ENCODE measurements at places on chromosomes 16 and 17.

GRCh38 chr17:35793257-35793656 is 2.2 kb downstream of the MMP28 start:
- DNase-seq = no peak

DNA sequence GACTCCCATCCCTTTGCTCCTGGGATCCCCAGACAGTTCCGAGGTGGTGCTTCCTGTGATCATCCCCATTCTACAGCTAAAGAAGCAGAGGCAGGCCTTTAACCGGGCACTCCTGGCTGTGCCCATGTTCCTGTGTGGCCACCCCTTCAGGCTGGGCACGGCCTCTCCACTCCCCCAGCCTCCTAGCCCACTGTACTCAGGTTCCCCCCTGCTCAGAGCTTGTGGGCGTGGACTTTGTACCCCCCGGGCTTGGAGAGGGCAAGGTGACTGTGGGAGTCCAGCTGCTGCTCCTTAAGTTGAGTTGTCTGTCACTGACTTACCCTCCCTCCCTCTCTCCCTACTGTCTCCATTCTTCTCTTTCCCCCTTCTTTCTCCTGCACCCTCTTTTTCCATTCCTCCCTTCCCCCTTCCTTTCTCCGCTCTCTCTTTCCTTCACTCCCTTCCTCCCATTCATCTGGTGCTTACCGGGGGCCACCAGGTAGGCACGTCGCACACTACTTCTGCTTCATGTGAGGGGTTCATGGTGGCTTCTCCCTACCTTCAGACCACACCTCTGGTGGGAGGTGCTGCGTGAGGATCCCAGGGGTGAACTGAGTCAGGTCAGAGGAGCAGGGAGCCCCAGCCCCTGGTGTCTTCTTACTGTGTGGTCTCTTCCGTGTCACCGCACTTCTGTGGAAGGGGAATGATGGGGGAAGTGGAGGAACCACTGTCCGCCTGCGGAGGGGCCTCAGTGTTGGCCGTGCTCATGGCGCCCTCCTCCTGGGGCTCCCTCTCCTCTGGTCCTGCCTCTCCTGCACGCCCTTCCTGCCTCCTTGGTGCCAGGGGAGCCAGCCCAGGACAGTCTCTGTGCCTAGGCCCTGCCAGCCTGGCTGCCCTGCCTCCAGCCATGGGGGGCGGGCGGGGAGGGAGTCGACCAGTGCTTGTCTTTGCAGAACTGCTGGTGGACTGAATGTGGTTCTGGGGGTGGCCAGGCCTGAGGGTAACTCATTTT is 29.7 kb downstream of the CMIP start:
- DNase-seq = no peak

DNA sequence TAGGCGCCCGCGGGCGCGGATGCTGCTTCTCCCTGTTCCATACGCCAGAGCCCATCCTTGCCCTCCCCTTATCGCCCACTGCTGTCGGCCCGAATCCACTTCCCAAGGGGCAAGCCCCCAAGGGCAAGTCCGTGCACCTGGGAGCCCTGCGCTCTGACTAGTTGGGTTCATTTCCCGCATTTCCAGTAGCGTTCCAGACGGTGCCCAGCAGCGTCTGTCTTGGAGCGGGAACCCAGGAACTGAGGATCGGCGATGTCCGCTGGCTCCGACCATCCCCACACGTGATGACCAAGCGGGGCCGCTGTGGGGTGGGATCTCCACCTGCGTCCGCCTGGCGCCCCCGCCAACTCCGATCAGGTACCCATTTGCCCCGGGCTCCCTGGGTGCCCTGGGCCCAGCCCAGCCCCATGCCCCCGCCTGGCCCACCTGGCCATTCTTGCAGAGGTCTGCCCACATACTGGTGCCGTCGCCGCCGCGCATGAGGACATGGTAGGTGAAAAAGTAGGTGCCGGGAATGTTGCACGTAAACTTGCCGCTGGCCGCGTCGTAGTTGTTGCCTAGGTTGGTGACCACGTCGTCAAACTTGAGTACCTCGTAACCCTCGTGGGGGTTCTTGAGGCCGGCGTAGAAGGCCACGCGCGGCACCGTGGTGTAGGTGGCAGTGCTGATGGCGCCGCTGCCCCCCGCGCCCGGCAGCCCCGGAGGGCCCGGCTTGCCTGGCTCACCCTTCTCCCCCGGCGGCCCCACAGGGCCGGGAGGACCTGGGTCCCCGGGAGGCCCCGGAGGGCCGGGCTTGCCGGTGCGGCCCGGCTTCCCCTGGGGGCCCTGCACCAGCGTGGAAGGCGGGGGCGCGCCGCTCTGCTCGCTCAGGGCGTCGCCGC is 837 bp downstream of the C1QL1 start:
- DNase-seq = no peak

DNA sequence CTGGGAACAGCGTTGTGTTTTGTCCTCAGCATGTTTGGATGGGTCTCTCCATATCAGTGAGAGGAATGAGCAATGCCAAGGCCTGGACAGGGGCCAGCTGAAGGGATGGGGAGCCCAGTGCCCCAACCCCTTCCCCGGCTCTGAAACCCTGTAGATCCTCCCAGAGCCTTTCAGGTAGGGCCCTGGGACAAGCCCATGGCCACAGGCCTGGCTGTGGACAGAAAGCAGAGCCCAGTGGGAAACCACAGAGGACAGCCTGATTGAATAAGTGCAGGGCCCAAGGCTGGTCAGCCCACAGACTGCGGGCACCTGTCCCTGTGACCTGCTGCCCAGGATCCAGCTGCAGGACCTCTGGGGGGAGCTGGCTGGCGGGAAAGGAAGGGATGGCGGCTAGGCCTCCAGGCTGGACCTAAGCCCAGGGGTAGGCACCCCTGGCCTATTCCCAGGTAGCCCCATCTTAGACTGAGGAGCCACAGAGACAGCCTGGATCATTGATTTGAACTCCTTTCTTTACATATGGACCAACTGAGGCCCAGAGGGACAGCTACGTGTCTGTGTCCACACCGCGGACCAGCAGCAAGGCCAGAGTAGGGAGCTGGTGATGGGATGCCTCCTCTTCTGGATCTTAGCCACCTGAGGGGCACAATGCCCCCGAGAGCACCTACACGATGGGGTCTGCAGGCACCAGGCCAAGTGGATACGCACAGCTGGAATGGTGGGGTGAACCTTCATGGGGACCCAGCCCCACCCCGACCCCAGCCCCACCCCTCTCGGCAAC is 1.3 kb downstream of the CCDC102A start:
- no peak for DNase-seq

DNA sequence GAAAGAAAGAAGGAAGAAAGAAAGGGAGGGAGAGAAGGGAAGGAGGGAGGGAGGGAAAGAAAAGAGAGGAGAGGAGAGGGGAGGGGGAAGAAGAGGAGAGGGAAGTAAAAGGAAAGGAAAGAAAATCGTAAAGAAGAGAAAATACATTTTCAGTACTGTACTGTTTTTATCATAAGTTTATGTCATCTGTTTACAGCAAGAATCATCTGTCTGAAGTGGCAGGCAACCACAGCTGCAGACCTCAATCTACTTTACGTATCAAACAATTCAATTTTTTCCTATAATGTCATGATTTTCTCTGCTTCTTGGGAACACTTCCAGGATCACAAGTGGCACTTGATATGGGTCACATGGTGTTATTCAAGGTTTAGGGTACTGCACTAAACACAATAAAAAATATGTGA is 58.3 kb downstream of the USP32 start:
- DNase-seq = no peak

DNA sequence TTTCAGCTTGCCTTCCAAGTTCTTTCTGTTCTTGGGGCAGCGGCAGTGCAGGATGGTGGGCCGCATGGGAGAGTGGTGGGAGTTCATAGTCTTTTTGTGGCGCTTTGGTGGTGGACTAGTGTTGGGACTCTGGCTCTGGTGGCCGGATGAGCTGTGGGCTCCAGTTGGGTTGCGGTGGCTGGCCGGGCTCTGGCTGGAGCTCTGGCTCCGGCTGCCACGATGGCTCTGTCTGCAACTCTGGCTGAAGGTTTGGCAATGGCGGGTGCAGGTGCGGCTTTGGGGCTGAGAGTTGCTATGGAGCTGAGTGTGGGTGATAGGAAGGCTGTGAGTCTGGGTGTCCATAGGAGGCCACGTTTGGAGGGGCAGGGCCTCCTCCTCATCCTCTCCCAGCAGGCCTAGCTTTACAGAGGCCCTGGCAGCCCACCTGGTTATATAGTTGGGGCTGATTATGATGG is at the start of gene TNP2:
Gene TNP2 (minus strand): TSS at position 405 of the 455 bp plus-strand sequence. CDS start 63 bp downstream, at position 342.
- DNase-seq = no peak

DNA sequence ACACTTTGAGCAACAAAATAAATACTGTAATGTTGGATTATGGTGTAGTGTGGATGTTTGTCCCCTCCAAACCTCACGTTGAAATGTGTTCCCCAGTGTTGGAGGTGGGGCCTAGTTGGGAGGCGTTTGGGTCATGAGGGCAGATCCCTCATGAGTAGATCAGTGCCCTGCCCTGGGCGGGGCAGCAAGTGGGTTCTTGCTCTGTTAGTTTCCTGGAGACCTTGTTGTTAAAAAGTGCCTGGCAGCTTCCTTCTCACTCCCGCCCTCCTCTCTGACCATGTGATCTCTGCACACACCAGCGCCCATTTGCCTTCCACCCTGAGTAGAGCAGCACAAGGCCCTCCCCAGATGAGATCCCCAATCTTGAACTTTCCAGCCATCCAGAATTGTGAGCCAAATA is 67.7 kb downstream of the MPRIP start:
- no peak for DNase-seq

GRCh38 chr16:66923866-66924265 is 1.5 kb downstream of the RRAD start:
- DNase-seq = no peak

- no peak for DNase-seq
Observed at GRCh38 chr17:77720946-77721845, 237.3 kb upstream of the TNRC6C start.

DNA sequence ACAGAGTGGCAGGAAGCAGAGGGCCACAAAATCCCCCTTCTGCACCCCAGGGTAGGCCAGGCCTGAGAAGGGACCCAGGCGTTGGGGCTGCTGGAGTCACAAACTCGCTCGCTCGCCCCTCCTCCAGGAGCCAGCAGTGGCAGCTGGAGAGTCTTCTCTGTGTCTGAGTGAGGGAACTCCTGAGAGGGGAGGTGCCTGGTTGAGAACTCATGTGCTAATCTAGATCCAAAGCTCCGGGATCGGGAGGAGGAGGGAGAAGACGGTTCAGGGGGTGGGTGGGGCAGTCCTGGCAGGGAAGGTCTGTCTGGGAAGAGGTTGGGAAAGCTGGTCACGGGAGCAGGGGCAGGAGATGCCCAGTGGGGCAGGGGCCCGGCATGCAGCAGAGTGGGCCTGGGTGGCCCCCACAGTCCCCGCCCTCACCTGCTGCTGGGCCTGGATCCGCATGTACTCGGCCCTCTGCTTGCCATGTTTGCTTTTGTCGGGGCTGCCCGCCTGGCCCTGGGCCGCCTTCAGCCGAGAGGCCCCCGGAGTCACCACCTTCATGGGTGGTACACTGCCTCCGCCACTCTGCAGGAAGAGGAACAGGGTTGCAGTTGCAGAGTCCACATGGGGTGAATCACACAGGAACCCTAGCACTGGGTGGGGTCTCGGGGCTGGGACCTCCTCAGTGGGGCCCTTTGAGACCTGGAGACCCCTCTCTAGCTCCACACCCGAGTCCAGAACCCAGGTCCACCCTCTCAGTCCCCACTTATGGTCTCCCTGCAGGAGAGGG is 62.2 kb downstream of the SRCIN1 start:
- DNase-seq = no peak

- DNase-seq = no peak
Observed at GRCh38 chr17:54439816-54440215, 460.8 kb upstream of the TOM1L1 start.

GRCh38 chr16:86338403-86339115 is 171.8 kb upstream of the FOXF1 start:
- DNase-seq = no peak

All from CD4-positive, CD25-positive, alpha-beta regulatory T cell (primary cell).